ENCODE measurements at places on chromosomes 13 and 19.

- DNase-seq: no peak
- no peaks in the 10 kb centered on the region for H3K4me1 ChIP-seq
- no peaks in the 10 kb centered on the region for H3K27me3 ChIP-seq
- H3K4me3 ChIP-seq: no peak overlapping the region
Observed at GRCh38 chr13:37068962-37069361, 9.5 kb upstream of the SUPT20H start.

GRCh38 chr19:41551711-41552110, 24.3 kb upstream of the CEACAM21 start:
- H3K4me1 ChIP-seq: no peaks in the 10 kb centered on the region
- H3K4me3 ChIP-seq: no peak overlapping the region
- H3K36me3 ChIP-seq: no peaks in the 10 kb centered on the region

DNA sequence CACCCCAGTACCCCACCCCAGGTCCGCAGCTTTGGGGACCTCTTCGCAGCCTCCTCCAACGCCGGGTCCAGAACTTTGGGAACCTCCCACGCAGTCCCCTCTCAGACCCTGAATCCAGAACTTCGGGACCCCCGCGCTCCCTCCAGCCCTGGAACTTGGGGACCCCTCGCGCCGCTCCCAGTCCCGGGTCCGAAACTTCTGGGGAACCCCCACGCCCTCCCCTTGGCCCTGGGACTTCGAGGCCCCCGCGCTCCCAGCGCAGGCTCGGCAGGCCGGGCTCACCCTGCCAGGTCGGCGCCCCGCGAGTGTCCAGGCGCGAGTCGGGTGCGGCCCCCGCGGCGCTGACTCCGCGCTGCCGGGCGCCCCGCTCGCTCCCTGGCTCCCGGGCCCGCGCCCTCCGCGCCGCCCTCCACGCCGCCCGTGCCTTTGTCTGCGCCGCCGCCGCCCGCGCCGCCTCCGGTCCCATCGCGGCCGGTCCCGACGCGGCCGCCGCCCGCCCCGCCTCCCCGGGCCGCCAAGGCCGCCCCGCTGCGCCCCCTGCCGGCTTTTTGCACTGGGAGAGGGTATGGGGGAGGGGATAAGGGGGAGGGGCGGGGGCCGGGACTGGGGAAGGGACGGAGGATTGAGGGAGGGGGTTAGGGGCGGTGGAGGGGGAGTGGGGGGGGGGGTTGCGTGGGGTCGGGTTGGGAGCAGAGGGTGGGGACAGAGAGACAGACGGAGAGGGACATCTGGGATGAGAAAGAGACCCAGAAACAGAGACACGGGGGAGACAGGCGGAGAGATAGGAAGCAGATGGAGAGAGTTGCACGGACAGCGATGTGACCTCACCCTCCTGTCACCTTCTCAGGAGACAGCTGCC, at the start of gene HOMER3:
Gene HOMER3, minus strand, starts transcription at position 449 of the 859 bp plus-strand sequence. CDS start 2,235 bp downstream, outside the sequence.
- H3K4me1 ChIP-seq: no peaks in the 10 kb centered on the region
- DNase-seq: no peak
- peak within 1 kb of the TSS; percentile 88 for H3K27ac ChIP-seq
- H3K27me3 ChIP-seq: no peaks in the 10 kb centered on the region
- peaks cover 34% of the 10 kb centered on the region for H3K36me3 ChIP-seq

GRCh38 chr19:17519967-17520366, 8.5 kb downstream of the PGLS start:
- H3K4me3 ChIP-seq: no peak overlapping the region
- no peak overlapping the region for H3K27ac ChIP-seq
- no peaks in the 10 kb centered on the region for H3K4me1 ChIP-seq
- no peaks in the 10 kb centered on the region for H3K27me3 ChIP-seq
- peaks cover 21% of the 10 kb centered on the region for H3K36me3 ChIP-seq

- DNase-seq: no peak
- no peaks in the 10 kb centered on the region for H3K27me3 ChIP-seq
- no peak overlapping the region for H3K27ac ChIP-seq
- H3K36me3 ChIP-seq: no peaks in the 10 kb centered on the region
- no peak overlapping the region for H3K4me3 ChIP-seq
Observed at GRCh38 chr13:71096421-71096820, 770.6 kb downstream of the DACH1 start.

DNA sequence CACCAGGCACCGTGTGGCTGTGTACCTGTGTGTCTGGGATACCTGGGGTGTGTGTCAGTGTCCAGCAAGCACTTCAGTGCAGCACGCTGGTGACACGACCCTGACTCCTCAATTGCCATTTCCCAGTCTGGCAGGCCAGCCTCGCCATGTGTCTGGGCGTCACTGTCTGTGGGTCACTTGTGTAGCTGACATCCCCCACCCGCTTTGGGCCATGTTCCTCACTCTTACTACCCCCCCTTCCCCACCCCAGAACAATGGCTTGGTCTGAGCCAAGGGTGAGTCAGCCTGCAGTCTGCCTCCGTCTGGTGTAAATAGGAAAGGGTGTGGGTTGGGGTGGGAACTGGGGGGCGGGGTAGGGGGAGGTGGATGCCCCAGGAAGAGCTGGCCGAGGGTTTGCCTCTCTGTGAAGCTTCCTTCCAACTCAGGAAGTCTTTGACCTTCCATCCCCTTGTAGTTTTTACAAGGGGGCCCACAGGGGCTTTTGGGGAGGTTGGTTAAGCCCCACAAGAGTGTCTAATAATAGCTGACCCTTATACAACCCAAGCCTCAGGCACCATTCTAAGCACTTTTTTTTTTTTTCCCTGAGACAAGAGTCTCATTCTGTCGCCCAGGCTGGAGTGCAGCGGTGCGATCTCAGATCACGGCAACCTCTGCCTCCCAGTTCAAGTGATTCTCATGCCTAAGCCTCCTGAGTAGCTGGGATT, 17.6 kb downstream of the NOVA2 start:
- H3K27ac ChIP-seq: peak overlapping the region; percentile 19
- DNase-seq: no peak
- H3K36me3 ChIP-seq: no peaks in the 10 kb centered on the region
- H3K27me3 ChIP-seq: no peaks in the 10 kb centered on the region

DNA sequence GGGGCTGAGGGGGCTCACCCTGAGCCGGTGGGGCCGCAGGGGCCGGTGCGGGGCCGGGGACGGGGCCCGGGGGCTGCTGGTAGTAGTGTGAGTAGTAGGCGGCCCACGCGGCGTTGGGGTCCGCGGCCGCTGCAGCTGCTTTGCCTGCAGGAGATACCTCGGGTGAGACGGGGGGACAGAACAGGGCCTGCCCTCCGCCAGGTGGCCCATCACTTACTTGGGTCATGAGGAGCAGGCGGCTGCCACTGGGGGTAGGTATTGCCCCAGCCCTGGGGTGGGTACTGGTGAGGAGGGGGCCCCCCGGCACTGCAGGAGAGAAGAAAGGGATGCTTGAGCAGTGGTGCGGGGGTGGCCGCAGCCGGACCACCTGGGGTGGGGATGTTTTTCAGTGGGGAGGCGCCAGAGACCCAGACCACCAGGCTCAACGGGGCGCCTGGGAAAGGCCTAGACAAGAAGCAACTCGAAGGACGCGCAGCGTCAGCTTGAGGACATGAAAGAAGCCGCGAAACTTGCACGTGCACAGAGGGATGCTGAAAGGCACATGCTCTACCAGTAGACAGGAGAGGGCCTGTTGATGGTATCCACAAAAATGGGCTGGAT, 8.9 kb downstream of the KHSRP start:
- H3K27ac ChIP-seq: no peak overlapping the region
- no peak for DNase-seq
- no peak overlapping the region for H3K4me3 ChIP-seq
- peaks cover 63% of the 10 kb centered on the region for H3K36me3 ChIP-seq
- no peaks in the 10 kb centered on the region for H3K4me1 ChIP-seq

GRCh38 chr19:45767881-45768654, 984 bp downstream of the SIX5 start:
- no peaks in the 10 kb centered on the region for H3K4me1 ChIP-seq
- no peaks in the 10 kb centered on the region for H3K36me3 ChIP-seq
- H3K27me3 ChIP-seq: no peaks in the 10 kb centered on the region
- peak; percentile 86 for DNase-seq
- H3K27ac ChIP-seq: peak overlapping the region; percentile 86
- H3K4me3 ChIP-seq: peak overlapping the region; percentile 95

DNA sequence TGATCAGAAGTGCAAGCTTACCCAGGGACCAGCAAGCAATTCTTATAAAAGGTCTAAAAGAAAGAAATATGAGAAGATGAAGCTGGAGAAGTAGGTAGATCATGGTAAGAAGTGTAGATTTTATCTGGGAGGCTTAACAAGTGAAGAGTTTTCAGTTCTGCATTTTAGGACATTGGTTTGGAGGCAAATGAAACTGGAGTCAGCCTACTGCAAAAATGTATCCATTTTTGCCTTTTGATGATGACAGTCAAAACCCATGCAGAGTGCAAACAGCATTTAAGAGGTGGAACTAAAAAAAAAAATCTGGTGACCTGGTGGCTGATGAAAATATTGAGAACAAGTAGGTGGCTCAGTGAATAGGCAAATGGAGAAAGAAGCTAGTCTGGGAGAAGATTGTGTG, 216.9 kb downstream of the DNAJC15 start:
- H3K27ac ChIP-seq: no peak overlapping the region
- H3K4me3 ChIP-seq: no peak overlapping the region
- H3K27me3 ChIP-seq: no peaks in the 10 kb centered on the region

GRCh38 chr19:35498984-35499527, 8.8 kb upstream of the KRTDAP start:
- no peaks in the 10 kb centered on the region for H3K27me3 ChIP-seq
- H3K36me3 ChIP-seq: peaks cover 52% of the 10 kb centered on the region
- H3K4me3 ChIP-seq: no peak overlapping the region
- H3K27ac ChIP-seq: no peak overlapping the region

DNA sequence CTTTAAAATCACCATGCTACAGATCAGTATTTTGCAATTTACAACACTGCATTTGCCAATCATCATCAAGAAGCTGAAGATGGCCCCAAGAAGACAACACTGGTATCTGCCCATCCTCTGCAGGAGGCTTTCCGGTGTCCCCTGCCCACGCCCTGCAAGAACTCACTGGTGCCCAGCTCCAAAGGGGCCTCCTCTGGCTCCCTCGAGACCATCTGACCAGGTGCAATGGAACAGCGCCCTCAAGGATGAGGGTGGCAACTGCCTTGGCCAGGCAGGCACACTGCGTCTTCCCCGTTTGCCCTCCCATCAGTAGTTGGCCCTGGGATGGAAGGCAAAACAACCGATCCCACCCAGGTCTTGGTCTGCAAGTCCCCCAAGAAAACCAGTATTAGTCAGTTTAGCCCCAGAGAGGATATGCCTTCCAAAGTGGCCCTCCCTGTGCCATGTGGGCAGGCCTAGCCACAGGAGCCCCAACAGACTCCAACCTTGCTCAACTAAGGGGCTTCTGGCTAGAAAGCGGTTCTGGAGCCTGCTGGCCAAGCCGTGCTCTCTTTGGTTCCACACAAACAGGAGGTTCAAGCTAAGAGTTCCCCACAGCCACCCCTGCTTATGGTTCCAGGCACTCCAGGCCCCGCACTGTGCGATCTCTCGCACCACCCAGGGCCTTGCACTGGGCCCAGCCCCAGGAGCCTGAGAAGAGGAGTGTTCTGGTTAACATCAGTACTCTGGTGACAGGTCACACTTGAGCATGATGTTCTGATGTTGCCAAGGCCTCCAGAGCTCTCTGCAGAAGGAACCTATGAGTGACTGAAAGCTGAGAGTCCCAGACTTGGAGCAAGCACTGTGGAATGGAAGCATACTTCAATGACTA, 4.7 kb downstream of the PCID2 start:
- peaks cover 55% of the 10 kb centered on the region for H3K36me3 ChIP-seq
- H3K27ac ChIP-seq: no peak overlapping the region
- H3K4me3 ChIP-seq: no peak overlapping the region
- H3K27me3 ChIP-seq: no peaks in the 10 kb centered on the region
- peaks cover 7% of the 10 kb centered on the region for H3K4me1 ChIP-seq
- no peak for DNase-seq

Measured in RWPE2 (cell line).